ENCODE measurements at places on chromosomes 3 and 15.

DNA sequence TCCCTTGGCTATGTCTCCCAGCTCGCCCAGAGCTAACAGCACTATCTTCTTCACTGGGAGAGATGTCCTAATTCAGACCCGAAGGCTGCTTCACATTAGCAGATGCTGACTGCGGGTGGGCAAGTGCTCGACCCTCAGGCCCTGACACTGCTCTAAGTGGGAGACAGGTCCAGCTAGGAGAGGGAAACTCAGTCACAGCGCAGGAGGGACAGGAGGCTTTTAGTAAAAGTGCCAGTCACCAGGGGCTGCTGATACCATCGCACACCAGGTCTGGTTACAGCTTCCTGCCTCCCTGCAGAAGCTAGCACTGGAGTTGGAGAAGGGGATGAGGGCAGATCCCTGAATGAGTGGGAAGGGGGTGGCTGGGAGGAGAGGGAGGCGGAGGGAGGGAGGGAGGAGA, 365.8 kb upstream of the RGMA start:
- no peak for DNase-seq

- DNase-seq: no peak
Observed at GRCh38 chr3:112966633-112967032, 8.3 kb downstream of the CD200R1 start.

GRCh38 chr15:25179673-25180511, 225.1 kb downstream of the SNRPN start:
- no peak for DNase-seq

GRCh38 chr3:16203671-16204629, 29.5 kb downstream of the GALNT15 start:
- no peak for DNase-seq

DNA sequence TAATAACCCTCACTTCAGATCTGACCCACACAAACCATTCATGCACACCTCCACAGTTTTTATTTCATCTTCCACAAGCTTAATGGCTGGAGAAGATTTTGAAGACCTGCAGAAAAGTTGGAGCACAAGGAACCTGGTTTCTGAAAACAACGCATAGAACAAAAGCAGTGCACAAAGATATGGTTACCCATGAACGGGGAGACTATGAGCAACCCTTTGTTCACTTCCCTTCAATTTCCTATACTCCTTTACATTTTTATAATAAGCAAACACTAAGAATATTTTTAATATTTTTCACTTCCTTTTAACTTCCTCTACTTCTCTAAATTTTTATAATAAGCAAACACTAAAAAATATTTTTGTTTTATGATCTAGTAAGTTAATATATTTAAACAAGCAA, 103.5 kb upstream of the UBE2E2 start:
- DNase-seq: no peak

DNA sequence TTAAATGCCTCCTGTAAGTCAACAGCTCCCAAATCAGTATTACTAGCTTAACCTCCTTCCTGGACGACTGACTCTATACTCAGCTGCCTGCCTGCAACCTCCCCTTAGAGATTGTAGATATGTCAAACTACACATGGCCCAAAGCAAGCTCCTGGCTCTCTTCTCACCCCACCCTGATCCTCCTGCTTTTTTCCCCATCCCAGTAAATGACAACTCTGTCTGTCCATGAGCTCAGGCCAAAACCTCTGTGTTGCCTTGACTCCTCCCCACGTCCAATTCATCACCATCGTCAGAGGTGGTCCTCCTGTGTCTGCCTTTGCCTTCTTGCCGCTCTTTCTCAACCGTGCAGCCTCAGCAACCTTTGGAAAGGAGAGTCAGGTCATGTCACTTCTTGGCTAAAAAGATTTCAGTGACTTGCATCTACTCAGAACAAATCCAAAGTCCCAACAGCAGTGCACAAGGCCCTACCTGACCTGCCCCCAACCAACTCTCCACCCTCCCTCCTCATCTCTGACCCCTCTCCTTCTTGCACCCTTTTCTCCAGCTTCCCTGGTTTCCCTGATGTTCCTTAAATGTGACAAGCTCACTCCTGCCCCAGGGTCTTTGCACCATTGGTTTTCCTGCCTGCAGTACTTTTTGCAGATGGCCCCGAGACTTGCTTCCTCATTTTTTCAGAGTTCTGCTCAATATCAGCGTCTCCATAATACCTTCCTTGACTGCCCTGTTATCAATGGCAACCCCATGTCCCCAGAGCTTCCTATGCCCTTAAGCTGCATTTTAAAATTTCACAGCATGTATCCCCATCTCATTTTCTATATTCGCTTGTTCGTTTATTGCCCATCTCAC, 52.8 kb downstream of the LSM3 start:
- no peak for DNase-seq

- DNase-seq: no peak
Observed at GRCh38 chr3:89002191-89002590, 105.2 kb upstream of the EPHA3 start.

DNA sequence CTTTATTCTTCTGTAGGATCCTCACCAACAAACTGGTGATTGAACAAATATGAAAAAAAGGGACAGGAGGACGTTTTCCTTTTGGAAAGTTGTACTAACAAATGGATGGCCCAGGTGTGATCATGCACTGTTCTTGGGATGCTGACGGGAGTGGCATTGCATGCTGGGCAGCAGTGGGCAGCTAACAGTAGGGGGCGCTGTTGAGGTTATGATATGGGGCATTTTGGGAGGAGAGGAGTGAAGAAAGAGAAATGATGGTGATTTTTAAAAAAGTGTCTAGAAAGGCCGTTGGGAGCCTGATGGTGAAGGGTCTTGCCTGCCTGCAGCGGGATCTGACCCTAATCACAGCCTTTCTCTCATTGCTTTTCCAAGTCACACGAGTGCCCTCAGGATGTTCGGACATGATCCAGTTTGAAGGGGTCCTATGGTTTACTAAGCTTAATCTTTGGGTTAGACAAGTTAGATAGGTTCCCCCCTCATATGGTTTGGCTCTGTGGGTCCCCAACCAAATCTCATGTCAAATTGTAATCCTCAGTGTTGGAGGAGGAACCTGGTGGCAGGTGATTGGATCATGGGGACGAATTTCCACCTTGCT, 46.2 kb upstream of the PRTG start:
- DNase-seq: peak; percentile 9

DNA sequence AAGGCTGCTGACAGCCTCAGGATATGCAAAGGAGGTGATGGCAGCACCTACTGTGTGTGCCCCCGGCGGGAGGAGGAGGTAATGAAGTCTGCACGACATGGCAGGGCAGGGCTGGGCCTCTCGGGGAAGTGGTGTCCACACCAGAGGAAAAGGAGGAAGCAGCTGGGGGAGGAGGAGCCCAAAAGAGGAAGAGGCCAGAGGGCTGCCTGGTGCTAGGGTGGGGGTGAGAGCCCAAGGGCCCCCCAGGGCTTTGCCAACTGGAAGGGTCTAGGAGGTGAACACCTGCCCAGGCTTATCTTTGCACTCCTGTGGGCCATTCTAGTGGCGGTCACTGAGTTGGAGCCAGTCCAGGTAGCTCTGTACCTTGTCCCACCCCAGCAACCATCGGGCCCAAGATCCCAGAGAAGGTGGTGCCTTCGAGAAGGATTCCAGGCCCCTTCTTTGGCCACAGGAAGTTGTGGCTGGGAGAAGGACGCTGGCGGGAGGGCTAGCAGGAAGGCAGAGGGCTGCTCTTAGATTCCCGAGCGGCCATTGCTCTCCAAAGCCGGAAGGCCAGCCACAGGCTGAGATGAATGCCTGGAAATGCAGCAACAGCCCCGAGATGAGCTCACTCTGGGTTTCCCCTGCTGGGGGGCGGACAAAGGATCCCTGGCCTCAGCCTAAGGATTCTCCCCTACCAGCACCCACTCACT, 7.0 kb downstream of the GNAI2 start:
- peak; percentile 17 for DNase-seq

DNA sequence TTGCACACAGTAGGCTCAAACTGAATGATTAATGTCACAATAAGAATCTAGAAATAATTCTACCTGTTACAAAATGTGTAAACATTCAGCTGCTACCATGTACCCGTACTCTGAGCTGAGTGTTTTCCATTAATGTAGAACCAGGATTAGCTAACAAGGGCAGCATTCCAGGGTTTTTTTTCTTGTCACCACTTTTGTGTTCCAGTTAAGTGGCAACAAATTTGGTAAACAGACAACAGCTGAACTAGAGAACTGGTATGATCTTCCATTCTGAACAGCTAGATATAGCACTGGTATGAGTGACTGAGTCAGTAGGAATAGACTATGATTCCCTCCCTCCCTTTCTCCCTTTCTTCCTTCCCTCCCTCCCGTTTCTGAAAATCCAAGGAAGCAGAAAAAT, 229.4 kb downstream of the CD47 start:
- no peak for DNase-seq

GRCh38 chr3:110956081-110956480, 115.5 kb upstream of the NECTIN3 start:
- DNase-seq: no peak

GRCh38 chr3:127590282-127590592, 296 bp downstream of the TPRA1 start:
- DNase-seq: no peak

DNA sequence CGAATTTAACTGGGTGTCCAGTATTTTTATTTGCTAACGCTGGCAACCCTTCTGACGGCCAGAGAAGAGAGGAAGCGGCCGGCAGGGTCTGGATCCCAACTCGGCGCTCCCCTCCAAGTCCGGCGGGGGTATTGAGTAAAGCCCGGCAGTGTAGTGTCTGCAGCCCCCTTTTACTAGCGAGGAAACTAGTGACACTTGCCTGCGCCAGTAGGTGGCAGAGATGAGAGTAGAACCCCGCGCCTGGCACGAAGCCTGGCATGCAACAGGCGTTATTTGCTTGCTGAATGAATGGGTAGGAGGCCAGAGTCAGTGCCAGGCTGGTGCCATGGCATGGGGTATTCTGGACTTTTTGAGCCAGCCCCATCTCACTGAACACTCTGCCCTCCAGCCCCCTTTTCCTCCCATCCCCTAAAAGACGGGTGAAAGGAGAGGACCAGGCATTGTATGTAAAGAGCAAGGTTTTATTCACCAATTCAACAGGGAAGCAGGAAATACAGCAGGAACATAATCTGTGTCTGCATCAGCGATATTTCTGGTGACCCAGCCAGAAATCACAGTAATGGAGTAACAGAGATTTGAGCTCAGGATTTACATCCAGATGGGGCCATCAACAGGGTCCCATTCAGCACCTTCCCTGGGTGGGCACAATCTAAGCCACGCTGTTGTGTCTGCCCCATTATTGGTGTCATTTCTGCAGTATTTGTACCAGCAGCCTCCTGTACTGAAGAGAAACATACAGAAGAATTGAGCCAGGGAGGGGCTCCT, 788 bp upstream of the WDR73 start:
- DNase-seq: peak; percentile 81

DNA sequence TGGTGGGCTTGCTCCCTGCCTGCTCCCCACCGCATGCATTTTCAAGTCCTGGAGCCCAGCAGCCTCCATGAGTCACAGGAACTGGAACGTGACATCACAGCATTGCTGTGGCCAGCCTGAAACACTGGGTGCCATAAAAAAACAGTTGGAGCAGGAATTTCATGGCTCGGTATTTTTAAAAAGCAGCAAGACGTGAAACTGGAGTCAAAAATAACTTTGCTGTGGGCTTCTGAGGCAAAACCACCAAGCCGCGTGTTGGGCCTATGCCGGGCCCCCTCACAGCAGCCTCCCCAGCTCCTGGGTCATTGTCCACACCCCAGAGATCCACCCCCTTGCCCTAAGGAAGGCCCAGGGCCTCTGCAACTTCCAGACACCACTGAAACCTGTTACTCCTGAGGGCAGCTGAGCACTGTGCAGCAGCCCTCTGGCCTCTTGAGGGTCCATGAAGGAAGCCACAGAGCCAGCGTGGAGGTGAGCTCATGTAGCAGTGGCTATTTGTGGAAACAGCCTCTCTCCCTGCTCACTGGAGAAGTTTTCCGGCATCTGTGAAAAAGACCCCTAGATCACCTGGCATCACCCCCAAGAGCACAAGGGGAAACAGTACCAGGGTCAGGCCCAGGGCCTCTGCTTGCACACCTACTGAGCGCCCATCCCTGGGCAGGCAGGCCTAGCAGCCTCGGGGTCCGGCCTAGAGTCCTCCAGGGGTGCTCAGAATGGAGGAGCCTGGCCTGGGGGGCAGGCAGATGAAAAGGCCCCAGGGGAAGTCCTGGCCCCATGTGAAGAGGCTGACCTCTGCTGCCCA, 34.0 kb upstream of the DUSP7 start:
- DNase-seq: no peak

GRCh38 chr15:33209575-33210481, 15.3 kb upstream of the FMN1 start:
- no peak for DNase-seq

GRCh38 chr15:82062479-82063454, 16.9 kb upstream of the MEX3B start:
- no peak for DNase-seq

GRCh38 chr3:12932347-12932746, 91.0 kb upstream of the RPL32 start:
- no peak for DNase-seq

GRCh38 chr3:133999891-134000685, 29.6 kb downstream of the SLCO2A1 start:
- no peak for DNase-seq
